ENCODE measurements at places on chromosomes 13 and 19.
A peak's percentile ranks its signal among the peaks of the same experiment; 100 is the strongest.

- no peaks in the 10 kb centered on the region for H3K27me3 ChIP-seq
- peaks cover 13% of the 10 kb centered on the region for H3K36me3 ChIP-seq
- no peak overlapping the region for H3K27ac ChIP-seq
- peaks cover 38% of the 10 kb centered on the region for H3K4me1 ChIP-seq
- no peak overlapping the region for H3K4me3 ChIP-seq
Observed at GRCh38 chr13:110875241-110875640, 39.6 kb downstream of the ANKRD10 start.

DNA sequence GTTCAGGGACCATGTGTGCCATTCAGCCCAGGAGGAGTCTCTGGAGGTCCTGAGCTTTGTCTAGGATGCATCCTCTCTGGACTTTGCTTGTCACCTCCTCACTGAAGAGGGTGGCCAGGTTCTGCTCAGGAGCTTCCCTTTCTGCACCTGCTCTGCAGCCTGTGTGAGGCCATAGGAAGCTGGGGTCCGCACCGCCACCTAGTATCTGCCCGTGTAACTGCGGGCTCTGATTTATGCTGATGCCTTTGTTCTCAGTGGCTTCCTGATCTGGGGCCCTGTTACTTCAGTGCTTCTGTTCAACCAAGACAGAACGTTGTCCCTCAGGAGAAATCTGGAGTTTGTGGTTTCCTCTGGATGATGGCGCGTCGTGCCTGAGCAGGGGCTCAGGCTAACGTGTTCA is 15.5 kb downstream of the ZNF610 start:
- H3K36me3 ChIP-seq = peaks cover 80% of the 10 kb centered on the region
- H3K27ac ChIP-seq = no peak overlapping the region
- no peaks in the 10 kb centered on the region for H3K4me1 ChIP-seq
- DNase-seq = no peak
- no peak overlapping the region for H3K4me3 ChIP-seq

DNA sequence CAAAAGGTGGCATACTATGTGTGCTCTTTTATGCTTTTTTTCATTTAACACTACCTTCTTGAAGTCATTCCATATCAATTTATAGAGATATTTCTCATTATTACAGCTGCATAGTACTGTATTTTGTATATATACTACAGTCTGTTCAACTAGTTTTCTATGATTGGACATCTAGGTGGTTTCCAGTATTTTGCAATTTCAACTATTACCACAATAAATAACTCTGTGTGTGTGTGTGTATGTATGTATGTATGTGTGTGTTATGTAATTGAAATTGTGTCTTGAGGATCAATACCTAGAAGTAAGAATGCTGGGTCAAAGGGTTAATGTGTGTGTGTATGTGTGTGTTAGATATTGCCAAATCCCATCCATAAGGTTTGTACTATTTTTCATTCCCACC is 7.0 kb downstream of the LPAR6 start:
- peak overlapping the region; percentile 95 for H3K27ac ChIP-seq
- no peak for DNase-seq
- no peaks in the 10 kb centered on the region for H3K36me3 ChIP-seq
- H3K4me3 ChIP-seq = no peak overlapping the region
- H3K4me1 ChIP-seq = peaks cover 84% of the 10 kb centered on the region

GRCh38 chr13:22749626-22750025 is 431.2 kb upstream of the SGCG start:
- H3K4me3 ChIP-seq = no peak overlapping the region
- no peaks in the 10 kb centered on the region for H3K27me3 ChIP-seq
- H3K36me3 ChIP-seq = no peaks in the 10 kb centered on the region
- no peak overlapping the region for H3K27ac ChIP-seq
- no peak for DNase-seq

GRCh38 chr19:37243206-37243632 is 25.2 kb downstream of the ZNF383 start:
- DNase-seq = no peak
- no peak overlapping the region for H3K4me3 ChIP-seq
- H3K27me3 ChIP-seq = no peaks in the 10 kb centered on the region
- no peak overlapping the region for H3K27ac ChIP-seq
- H3K4me1 ChIP-seq = no peaks in the 10 kb centered on the region

DNA sequence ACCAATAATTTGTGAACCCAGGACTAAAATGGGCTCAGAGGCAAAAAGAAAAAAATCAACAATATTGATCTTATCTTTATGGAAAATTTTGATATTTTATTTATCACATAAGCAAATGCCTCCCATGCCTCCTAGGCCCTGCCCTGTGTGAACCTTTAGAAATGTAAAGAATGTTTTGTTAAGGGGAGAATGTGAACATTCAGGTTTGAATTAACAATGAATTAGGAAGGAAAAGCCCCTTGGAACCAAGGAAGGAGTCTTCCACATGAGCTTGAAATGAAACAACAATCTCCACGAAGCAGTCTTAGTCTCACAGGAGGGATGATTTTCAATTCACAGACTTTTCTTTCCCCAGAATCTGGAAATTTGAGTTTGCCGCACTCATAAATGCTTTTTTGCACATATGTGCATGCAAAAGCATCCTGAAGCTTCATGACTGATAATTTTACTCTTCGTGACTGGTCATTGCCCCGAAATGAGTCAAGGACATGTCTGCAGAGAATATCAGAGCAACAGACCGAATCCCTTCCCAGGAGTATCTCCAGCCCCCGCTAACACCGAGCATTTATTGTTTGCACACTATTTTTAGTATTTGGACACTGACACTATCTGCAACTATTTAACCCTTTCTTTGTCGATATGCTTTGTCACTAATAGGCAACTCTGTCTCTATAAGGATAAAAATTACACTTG is 135.2 kb downstream of the DCT start:
- no peaks in the 10 kb centered on the region for H3K27me3 ChIP-seq
- H3K4me1 ChIP-seq = peaks cover 14% of the 10 kb centered on the region
- peak overlapping the region; percentile 49 for H3K27ac ChIP-seq
- no peaks in the 10 kb centered on the region for H3K36me3 ChIP-seq
- no peak overlapping the region for H3K4me3 ChIP-seq
- no peak for DNase-seq

DNA sequence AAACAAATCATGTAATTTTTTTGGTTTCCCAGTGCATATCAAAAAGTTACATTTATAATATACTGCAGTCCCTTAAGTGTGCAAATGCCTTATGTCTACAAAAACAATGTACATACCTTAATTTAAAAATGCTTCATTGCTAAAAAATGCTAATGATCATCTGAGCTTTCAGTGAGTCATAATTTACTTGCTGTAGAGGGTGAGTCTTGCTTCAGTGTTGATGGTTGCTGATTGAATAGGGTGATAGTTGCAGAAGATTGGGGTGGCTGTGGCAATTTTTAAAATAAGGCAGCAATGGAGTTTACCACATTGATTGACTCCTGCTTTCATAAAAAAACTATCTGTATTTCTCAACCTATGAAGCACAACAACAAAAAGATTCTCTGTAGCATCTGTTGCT is 613.9 kb downstream of the TBC1D4 start:
- no peak for DNase-seq
- H3K4me1 ChIP-seq = no peaks in the 10 kb centered on the region
- H3K4me3 ChIP-seq = no peak overlapping the region
- H3K27me3 ChIP-seq = no peaks in the 10 kb centered on the region
- no peak overlapping the region for H3K27ac ChIP-seq

DNA sequence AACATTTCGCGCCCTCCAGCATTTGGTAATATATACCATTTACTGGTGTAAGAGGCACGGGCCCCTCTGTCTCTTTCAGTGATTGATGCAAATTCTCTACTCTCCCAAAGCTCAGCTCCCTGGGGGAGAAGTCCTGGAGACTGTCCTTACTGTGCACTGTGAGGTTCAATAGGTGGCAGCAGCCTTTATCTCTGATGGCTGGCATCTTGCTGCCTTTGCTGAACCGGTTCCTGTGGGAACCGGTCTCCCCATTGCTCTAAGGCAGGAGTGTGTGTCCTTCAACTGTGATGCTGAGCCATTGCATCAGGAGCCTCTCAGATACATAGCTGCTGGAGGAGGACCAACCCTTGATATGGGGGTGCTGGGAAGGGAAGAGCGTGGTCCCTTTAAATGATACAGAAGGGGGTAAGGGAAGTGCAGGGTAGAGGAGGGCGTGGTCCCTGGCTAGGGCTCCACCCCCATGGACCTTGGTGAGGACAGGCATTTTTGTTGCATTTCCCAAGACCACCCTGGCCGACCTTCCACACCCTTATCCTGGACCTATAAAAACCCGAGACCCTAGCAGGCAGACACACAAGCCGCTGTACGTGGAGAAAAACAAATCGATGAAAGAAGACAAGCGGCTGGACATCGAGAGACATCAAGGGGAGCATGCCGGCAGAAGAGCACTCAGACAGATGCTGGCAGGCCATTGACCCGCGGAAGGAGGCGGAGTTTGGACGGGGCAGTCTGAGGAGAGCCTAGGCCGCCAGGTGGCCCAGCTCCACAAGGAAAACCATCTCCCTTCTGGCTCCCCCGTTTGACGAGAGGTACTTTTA is 41.1 kb upstream of the GTF3A start:
- DNase-seq = no peak
- H3K27me3 ChIP-seq = peaks cover 43% of the 10 kb centered on the region
- no peaks in the 10 kb centered on the region for H3K4me1 ChIP-seq
- H3K36me3 ChIP-seq = no peaks in the 10 kb centered on the region

DNA sequence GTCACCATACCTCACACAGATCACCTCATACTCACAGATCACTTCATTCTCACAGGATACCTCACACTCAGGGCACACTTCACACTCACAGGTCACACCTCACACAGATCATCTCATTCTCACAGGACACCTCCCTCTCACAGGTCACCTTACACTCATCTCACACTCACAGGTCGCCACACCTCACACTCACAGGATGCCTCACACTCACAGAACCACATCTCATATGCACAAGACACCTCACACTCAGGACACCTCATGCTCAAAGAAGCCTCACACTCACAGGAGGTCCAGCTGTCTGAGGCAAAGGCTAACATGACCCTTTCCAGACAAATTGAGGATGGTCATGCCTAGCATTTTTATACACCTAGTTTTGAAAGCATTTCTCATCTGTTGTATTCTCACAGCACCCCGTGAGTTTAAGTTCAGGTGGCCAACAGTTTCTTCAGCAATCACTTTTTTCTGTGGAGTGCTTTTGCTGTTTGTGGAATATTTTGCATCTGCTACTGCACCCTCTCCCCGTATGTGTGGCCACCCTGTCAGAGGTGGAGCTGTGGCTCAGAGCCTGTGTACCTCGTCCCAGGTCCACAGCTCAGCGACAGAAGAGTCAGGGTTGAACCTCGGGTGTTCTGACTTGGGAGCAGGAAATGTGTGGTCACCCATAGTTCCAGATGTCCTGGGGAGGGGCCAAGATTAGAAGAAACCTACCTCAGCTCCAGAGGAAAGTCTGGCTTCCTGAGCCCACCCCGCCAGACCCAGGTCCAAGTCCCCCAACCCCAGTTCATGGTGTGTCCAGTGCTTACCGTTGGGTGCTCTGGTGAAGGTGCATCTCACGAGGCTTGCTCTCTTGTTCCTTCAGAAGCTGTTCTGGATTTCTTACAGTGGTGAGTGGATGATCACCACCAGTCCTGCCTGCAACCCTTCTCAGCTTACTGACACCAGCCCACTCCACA is 7.6 kb downstream of the F7 start:
- no peaks in the 10 kb centered on the region for H3K36me3 ChIP-seq
- peaks cover 12% of the 10 kb centered on the region for H3K4me1 ChIP-seq
- H3K27ac ChIP-seq = no peak overlapping the region

- H3K4me3 ChIP-seq = no peak overlapping the region
- H3K36me3 ChIP-seq = no peaks in the 10 kb centered on the region
- no peaks in the 10 kb centered on the region for H3K27me3 ChIP-seq
Observed at GRCh38 chr13:73929287-73929932, 204.8 kb downstream of the KLF12 start.

- no peaks in the 10 kb centered on the region for H3K4me1 ChIP-seq
- H3K4me3 ChIP-seq = no peak overlapping the region
- peaks cover 32% of the 10 kb centered on the region for H3K27me3 ChIP-seq
- H3K36me3 ChIP-seq = no peaks in the 10 kb centered on the region
Observed at GRCh38 chr13:112962911-112963625, 5.9 kb upstream of the MCF2L start.
